NCI-H510A treated with DMSO at 0.1 percent for 48 hours (cell line): ENCODE measurements at places on chromosomes 2 and 18.

DNA sequence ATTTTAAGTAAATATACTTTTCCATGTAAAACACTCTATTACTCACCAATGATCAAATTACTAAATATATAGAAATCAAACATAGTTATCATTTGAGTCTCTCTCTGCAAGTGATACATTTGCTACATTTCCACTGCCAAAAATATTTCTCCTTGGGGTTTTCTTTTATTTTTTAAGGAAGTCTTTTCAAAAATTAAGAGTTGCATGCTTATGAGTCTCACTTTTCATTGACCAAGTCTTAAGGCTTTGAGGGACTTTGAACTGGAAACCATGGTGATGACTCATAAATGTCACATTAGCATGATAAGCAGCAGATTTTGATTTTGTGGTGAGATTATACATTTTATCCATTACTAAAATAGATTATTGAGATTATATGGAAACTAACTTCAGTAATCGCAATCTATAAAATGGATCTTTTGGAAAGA is 152.9 kb downstream of the FAM124B start:
- no peak for DNase-seq

GRCh38 chr2:179898873-179899272 is 37.5 kb upstream of the ZNF385B start:
- peak; percentile 14 for DNase-seq

GRCh38 chr2:96233880-96234316 is 25.3 kb upstream of the STARD7 start:
- no peak for DNase-seq

- no peak for DNase-seq
These were observed 3.9 kb upstream of the FARP2 start for GRCh38 chr2:241352227-241352626.

GRCh38 chr2:1972422-1972821 is 228.1 kb upstream of the PXDN start:
- DNase-seq = peak; percentile 93

DNA sequence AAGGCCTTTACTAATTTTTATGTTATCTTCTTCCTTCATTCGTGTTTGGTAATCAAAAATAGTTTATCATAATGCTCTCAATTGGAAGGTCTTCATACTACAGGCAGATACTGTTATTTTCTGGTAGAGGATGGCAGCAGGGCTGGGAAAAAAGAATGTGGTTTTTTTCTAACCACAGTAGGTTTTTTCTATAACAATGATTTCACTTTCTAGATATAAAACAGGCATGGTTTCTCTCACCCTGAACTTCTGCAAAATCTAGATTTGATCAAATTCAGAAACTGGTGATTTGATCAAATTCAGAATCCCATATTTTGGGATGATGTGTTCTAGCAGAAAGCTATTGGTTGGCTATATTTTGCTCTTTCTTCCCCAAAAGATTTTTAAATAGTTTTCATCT is 27.6 kb downstream of the BCL11A start:
- no peak for DNase-seq

DNA sequence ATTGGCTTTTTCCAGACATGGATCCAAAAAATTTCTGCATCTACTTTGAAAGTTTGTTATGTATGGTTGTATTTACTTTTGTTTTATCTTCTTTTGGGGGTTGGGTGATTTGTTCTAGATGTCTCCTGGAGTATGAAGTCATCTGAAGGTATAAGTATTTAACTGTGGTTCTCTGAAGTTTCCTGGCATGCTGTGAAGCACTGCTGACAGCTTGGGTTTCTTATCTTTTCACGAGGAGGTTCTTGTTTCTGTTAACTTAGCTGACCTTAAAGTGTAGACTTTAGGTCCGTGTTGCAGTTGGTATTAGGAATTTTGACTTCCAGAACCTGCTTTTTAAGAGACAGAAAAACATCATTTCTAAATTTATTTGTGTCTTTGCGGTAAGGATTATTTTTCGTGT is 15.9 kb downstream of the GLS start:
- DNase-seq = no peak

GRCh38 chr18:60910534-60910933 is 422.7 kb upstream of the CDH20 start:
- no peak for DNase-seq

GRCh38 chr2:79971807-79972206 is 332.7 kb downstream of the LRRTM1 start:
- DNase-seq = no peak

- DNase-seq = no peak
These were observed 27.6 kb downstream of the GALNT3 start for GRCh38 chr2:165766326-165766927.

DNA sequence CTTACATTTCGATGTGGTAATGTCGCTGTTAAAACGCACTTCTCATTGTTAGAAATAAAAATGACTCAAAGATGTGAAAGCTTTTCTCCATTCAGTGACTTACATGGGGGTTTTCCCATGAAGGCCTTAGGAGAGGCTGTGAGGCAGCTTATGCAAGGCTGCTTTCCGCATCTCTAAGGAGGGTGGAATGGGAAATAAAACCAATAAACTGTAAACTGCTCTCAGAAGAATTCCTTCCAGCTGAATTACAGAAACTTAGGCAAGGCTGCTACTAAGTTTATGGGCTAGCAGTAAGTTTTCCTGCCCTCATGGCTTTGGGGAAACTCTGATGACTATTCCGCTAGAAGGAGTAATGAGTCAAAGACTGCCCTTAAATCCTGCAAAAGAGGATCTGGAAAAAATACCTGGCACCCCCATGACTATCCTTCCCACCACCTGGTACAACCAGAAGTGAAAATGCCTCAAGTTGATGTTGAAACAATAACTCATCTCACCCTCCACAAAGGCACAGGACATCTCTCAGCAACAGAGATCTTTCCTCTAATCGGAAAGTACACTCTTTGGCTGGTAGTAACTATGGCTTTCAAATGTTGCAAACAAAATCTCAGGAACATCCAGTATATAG is 97.7 kb upstream of the SMAD7 start:
- DNase-seq = no peak

DNA sequence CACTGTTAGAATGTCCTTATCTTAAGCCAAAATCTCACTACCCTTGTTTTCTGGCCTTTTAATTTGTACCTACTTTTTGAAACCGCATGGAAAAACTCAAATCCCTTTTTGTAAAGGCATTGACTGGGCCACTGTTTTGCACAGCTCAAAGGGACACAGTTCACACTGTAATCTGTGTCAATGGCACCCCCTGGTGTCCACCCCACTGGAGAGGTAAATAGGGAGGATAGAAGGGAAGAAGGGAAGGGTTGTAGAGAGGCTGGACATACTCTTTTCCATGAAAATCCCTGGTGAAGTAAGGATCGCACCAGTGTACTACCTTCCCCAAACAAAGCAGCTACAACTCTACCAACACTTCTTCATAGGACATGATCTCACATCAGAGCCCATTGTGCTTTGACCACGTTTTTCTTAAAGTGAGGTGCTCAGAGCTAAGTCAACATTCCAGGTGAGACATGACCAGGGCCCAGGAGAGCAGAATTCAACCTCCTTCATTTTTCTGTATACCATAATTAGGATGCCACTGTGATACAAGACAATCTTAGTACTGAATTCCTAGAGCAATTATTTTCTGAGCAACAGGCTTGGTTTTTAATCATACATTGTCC is 92.4 kb upstream of the RMDN2 start:
- DNase-seq = peak; percentile 72

DNA sequence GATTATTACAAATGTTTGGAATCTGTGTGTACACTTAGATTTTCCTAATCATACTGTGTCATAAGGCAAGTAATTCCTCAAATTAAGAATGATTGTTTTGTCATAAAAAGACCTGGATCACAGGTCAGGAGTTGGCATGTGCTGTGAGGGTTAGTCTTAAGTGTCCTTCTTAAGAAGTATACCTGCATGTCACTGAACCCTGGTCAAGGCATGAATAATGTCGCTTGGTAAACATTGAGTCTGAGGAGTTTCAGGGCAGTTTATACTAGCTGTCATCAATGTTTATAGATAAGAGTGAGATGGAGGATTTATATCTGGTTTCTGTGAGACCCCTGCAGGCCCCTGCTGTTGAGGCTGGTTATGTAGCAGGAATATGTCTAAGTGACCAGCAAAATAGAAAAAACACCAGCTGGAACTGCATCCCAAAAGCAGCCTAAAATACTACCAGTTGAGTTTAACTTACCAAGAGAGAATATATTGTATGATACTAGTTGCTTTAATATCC is 112.0 kb upstream of the NOSTRIN start:
- no peak for DNase-seq

DNA sequence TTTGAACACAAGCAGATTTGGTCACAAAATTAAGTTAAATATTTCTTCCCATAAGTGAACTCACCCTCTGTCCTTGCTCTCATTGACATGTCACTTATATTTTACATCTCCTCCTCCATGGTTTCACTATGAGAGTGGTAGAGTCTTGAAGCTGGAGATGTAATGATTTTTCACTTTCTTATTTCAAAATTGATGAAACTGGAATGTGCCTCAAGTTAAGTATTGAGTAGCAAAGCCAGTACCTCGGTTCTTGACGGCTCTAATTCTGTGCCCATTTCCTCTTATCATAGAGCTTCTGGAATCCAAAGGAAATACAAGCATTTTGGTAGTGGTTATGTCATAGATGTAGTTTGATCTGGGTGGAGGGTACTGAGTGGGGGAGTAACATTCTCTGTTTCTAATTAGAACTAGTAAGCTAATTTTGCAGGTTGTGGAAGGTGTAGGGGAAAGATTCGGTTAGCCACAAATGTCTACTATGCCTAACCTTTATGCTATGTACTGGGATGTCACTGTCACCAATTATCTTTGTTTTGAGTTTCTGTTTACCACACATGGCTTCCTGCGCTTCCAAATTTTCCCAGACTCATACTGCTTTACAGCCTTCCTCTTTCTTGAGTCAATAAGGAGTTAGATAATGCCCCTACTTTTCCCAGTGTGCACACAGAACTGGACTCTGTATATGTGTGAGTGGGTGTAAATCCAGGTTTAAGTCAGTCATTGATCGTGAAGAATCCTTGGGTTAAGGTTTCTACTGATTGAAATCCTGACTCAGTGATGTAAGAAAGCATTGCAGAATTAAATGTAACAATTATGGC is 96.8 kb downstream of the DIS3L2 start:
- DNase-seq = no peak

DNA sequence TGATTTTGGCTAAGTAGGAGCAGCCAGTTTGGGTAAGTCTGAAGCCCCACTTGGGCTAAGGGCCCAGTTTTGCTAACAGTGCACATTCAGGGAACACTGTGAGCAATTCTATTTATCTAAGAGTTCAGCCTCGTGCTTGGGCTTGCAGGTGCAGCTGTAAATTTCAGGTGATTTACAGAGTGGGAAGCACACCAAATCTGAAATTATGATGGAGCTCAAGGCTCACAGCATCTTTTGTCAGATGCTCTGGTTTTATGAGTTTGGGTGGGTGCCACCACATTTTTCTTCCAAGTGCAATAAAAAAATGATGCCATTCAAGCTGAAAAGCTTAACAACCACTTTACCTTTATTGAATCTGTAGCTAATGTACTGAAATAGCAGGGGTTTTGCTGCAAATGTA is 671.2 kb downstream of the LRRTM4 start:
- no peak for DNase-seq

GRCh38 chr18:25834061-25834460 is 256.4 kb downstream of the SS18 start:
- no peak for DNase-seq

DNA sequence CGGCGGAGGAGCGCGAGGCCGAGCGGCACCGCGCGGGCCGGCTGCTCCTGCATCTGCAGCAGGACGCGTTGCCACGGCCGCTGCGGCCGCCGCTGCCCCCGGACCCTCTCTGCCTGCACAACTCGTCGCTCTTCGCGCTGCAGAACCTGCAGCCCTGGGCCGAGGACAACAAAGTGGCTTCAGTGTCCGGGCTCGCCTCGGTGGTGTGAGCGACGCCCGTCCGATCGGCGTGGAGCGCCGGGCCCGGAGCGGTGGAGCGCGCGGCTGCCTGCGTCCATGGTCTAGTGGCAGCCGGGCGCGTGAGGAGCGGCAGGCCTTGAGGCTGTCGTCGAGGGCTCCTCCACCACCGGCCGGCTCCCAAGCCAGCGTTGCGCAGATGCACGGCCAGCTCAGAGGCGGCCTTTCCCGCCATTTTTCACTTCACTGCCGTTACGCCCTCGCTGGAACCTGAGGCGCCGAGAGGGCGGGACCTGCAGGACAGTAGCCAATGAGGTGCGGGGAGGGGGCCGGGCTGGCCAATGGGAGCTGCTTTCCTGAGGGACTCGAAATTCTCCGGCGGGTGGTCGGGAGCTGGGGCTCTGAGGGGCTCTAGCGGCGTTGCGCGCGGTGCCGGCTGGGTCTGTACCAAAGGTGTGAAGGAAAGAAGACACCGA is 1.9 kb downstream of the TLX2 start:
- peak; percentile 41 for DNase-seq

DNA sequence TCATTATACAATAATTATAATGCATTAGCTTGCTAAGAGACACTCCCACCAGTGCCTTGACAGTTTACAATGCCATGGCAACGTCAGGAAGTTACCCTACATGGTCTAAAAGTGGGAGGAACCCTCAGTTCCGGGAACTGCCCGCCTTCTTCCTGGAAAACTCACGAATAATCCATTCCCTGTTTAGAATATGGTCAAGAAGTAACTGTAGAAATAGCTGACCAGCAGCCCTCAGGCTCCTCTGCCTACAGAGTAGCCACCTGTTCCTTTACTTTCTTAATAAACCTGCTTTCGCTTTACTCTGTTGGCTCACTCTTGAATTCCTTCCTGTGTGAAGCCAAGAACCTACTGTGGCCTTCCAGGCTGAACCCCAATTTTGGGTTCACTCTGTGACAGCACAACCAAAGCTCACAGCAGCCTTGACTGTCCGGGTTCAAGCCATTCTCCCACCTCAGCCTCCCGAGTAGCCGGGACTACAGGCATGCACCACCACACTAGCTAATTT is 20.0 kb upstream of the PTPN2 start:
- no peak for DNase-seq

DNA sequence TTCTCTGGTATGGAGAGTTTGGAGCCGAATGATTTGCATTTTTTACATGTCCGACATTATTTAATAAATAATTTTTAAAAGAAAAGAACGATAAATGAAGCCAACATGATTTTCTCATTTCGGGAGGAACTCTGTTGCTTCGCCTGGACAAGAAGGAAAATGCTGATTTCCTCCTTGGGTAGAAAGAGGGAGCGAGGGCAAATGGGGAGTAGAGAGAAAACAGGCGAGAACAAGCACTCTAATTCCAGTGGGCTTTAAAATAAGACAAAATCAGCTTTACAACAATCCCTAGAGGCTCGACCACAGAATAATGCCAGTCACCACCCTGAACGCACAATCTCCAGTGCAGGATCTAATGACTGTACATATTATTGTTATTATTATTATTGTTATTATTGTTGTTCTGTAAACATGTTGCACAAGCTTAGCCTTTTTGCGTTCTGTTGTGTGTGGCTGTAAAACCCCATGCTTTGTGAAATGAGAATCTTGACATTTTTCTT is 3.7 kb downstream of the DLX1 start:
- no peak for DNase-seq
